ENCODE measurements at places on chromosomes 1 and 21.

- no peak overlapping the region for H3K27ac ChIP-seq
- H3K27me3 ChIP-seq, result no peaks in the 10 kb centered on the region
- no peaks in the 10 kb centered on the region for H3K4me1 ChIP-seq
- no peak overlapping the region for H3K4me3 ChIP-seq
- DNase-seq, result no peak
- H3K36me3 ChIP-seq, result peaks cover 2% of the 10 kb centered on the region
Observed at GRCh38 chr1:205766038-205766437, 9.2 kb downstream of the RAB29 start.

- no peak for DNase-seq
- H3K27ac ChIP-seq, result no peak overlapping the region
- H3K4me3 ChIP-seq, result no peak overlapping the region
Observed at GRCh38 chr1:245330951-245331350, 176.2 kb downstream of the KIF26B start.

DNA sequence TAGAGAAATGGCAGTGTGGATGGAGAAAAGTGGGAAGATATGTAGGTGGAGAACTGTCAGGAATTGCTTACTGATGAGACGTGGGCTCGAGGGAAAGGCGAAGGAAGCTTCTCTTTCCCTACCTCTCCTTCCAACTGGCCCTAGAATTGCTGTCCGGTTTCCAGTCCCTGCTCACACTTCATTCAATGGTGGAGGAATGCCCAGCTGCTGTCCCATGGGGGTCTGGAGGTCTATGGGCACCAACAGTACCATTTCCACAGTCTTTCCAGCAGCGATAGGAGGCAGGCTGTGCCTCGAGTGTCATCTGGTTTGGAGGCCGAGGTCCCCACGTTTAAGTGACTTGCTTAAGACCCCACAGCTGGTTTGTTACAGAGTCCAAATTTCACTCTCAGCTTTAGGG, 31.5 kb upstream of the CD1D start:
- peak overlapping the region; percentile 81 for H3K4me3 ChIP-seq
- H3K27ac ChIP-seq, result peak overlapping the region; percentile 77
- peaks cover 44% of the 10 kb centered on the region for H3K4me1 ChIP-seq
- H3K27me3 ChIP-seq, result no peaks in the 10 kb centered on the region

GRCh38 chr1:244224487-244225430, 173.7 kb downstream of the ZBTB18 start:
- no peak overlapping the region for H3K4me3 ChIP-seq
- H3K36me3 ChIP-seq, result no peaks in the 10 kb centered on the region
- no peak overlapping the region for H3K27ac ChIP-seq
- H3K4me1 ChIP-seq, result peaks cover 2% of the 10 kb centered on the region

DNA sequence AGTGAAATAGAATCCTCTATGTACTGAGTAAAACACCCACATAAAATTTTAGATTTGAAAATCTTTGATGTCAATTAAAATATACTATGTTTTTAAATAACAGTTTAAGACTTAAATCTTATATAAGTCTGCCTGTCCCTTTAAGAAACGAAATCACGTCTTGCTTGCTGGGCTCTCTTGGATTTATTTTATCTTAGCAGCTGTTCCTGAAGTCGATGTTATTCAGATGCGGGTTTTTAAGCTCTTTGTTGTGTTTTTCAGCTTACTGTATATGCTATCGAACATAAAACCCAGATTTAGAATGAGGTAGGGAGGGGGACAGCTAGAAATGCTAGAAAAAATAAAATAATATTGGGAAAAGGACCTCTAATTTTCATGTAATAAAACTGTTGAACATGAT, 11.1 kb upstream of the SSX2IP start:
- no peak for DNase-seq
- peaks cover 22% of the 10 kb centered on the region for H3K4me1 ChIP-seq
- H3K36me3 ChIP-seq, result no peaks in the 10 kb centered on the region
- H3K27me3 ChIP-seq, result no peaks in the 10 kb centered on the region

DNA sequence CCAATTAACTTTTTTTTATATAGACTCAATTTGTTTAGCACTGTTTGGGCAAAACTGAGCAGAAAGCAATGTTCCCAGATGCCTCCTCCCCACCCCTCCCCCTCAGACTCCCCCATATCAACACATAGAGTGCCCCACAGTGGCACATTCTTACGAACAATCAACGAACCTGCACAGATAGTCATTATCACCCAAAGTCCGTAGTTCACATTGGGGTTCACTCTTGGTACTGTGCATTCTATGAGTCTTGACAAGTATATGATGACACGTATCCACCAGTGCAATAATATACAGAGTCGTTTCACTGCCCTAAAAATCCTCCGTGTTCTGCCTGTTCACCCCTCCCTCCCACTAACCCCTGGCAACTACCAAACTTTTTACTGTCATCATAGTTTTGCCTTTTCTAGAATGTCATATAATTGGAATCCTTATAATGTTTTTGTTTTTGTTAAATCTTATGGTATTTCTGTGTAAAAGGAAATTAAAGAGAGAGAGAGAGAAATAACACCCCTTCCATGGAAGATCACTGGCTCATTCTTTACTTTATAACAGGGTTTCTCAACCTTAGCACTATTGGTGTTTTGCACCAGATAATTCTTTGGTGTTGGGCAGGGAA, 37.2 kb upstream of the HNRNPU start:
- no peaks in the 10 kb centered on the region for H3K4me1 ChIP-seq
- no peak overlapping the region for H3K27ac ChIP-seq
- no peaks in the 10 kb centered on the region for H3K27me3 ChIP-seq
- no peaks in the 10 kb centered on the region for H3K36me3 ChIP-seq
